ENCODE measurements at places on chromosomes 1 and 21. TPM values are rescaled to one million over a fixed set of nuclear protein-coding genes. Genes with fewer than 3 reads are reported as not detected.

GRCh38 chr21:39518055-39518846 is 66.5 kb downstream of the SH3BGR start:
- H3K27ac ChIP-seq: no peak overlapping the region
- peak; percentile 15 for DNase-seq
- H3K4me3 ChIP-seq: no peak overlapping the region
- no peaks in the 10 kb centered on the region for H3K36me3 ChIP-seq

DNA sequence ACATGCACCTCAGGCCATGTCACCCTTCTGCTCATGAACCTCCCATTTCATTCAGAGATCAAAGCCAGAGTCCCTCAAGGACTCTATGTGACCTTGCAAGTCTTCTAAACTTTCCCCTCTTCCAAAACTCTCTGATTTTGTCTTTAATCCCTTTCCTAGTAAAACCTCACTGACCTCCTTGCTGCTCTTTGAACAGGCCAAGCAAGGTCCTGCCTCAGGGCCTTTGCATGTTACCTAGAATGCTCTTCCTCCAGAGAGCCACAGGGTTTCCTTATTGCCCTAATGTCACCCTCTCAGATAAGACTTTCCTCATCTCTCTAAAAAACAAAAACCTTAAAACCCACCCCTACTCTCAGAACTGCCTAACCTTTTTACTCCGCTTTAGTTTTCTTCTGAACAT is 26.6 kb downstream of the IL23R start:
- peaks cover 4% of the 10 kb centered on the region for H3K27me3 ChIP-seq
- H3K4me3 ChIP-seq: no peak overlapping the region
- no peak for DNase-seq
- H3K4me1 ChIP-seq: no peaks in the 10 kb centered on the region

DNA sequence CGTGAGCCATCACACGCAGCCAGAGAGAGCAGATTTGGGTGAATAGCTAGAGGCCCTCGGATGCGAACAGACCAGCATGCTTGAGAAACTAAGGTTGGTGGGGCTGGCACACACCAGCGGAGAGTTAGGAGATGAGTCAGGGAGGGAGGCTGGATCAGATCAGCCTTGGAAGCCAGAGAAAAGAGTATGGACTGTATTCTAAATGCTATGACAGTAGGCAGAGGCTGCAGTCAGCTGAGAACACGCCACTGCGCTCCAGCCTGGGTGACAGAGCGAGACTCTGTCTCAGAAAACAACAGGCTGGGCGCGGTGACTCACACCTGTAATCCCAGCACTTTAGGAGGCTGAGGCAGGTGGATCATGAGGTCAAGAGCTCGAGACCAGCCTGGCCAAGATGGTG is 4.0 kb upstream of the PLEKHM2 start:
- peaks cover 4% of the 10 kb centered on the region for H3K36me3 ChIP-seq
- H3K4me1 ChIP-seq: peaks cover 44% of the 10 kb centered on the region
- H3K27me3 ChIP-seq: peaks cover 6% of the 10 kb centered on the region
- H3K27ac ChIP-seq: peak overlapping the region; percentile 95
- H3K4me3 ChIP-seq: peak overlapping the region; percentile 77
- DNase-seq: peak; percentile 87

The PLA2G5 gene
- total RNA-seq: not detected

The LCE1A gene
- total RNA-seq: not detected

The PALMD gene
- total RNA-seq: not detected

Measured in HFFc6 (cell line).